ENCODE measurements at places on chromosomes 2 and 18.
A peak's percentile ranks its signal among the peaks of the same experiment; 100 is the strongest.

DNA sequence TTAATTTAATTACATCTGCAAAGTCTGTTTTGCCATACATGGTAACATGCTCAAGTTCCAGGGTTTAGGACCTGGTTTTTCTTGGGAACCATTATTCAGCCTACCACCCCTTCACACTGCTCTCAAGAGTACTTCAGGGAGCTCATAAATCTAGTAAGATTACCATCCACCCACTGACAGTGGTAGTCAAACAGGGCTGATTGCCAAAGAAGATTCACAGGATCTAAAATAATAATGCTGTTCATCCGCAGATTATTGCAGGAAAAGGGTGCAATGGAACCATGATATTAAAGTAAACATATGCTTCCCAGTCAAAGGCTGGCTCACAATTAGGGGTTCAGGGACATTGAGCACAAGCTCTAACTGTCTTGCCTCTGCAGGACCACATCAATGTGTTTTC lies 148.0 kb upstream of the CYRIA start:
- DNase-seq = no peak

GRCh38 chr2:120489023-120489422 lies 143.1 kb downstream of the INHBB start:
- no peak for DNase-seq

DNA sequence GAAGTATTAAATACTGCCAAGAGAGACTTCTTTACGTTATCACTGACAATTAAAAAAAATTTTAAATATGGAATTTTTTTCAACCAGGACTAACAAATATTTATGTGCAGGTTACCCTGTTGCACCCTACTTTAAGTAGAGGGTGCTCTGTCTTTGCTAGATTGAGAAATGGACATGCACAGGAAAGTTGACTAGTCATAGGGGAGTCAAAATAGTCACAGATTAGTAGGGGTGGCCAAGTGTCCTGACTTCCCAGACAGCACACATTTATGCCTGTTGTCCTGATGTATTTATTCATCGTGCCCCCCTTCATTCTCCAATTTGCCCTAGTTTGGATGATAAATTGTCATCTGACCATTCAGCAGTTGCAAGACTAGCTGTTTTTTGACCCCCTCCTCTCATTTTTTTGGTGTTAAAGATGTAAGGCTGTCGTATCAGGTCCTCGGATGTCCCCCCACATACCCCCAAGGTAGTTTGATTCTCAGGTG lies 20.3 kb downstream of the CAB39 start:
- no peak for DNase-seq

GRCh38 chr2:118249531-118249930 lies 161.3 kb downstream of the INSIG2 start:
- no peak for DNase-seq

DNA sequence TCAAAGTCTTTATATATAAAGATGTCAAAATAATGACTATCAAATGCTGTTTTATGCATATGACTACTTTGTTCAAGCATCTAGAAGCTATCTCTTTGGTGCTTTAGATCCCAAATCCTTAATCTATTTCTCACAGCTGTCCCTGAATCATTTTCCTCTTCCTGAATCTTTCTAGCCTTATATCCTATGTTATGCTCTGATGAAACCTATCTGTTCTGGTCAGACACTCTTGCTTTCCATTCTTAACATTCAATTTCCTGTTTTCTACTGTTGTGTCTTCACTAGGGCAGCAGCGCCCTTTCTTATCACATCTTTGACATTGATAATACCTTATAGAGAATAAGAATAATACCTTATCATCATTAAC lies 6.3 kb upstream of the PARD3B start:
- no peak for DNase-seq

DNA sequence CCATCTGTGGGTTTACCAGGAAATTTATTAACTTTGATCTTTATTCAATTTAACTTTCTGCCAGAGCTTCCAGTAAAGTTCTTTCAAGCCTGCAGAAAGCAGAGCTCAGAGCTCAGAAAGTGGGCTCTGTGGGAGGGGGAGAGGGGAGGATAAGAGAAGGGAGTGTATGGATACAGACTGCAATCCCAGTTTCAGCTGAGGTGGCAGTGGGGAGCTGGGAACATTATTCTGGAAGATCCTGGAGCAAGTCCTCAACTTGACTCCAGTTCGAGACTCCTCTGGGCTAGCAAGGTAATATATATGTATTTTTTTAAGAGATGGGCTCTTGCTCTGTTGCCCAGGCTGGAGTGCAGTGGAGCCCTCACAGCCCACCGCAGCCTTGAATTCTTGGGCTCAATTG lies 108.9 kb upstream of the NABP1 start:
- no peak for DNase-seq

DNA sequence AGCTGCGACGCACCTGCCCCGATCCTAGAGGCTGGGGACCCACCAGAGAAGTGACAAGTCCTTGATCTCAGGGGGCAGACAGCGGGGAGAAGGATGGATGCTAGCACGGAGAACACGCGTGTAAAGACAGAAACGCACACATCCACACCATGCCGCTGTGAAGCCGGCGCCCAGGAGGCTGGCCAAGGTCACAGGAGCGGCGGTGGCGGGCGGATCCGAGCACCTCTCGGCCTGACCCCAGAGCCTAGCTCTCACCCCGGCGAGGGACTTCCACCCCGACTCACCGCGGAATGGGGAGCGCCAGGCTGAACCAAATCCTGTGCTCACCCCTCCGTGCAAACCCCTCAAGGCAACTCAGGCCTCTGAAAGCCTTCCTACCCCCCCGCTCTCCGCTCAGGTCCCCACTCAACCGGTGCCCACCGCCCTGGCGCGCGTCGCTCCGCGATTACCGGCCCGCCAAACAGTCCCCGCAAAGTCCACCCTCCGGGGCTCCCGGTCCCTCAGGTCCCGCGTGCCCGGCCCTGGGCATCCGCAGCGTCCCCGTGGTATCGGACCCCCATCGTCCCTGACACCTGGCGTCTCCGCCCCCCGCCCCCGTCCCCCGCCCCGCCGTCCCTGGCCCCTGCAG lies 460 bp upstream of the LRRFIP1 start:
- DNase-seq = peak; percentile 62

- DNase-seq = no peak
Measured at GRCh38 chr2:207371877-207372276, 157.9 kb upstream of the CREB1 start.

GRCh38 chr18:9413576-9413975 lies 61.7 kb upstream of the RALBP1 start:
- DNase-seq = no peak

DNA sequence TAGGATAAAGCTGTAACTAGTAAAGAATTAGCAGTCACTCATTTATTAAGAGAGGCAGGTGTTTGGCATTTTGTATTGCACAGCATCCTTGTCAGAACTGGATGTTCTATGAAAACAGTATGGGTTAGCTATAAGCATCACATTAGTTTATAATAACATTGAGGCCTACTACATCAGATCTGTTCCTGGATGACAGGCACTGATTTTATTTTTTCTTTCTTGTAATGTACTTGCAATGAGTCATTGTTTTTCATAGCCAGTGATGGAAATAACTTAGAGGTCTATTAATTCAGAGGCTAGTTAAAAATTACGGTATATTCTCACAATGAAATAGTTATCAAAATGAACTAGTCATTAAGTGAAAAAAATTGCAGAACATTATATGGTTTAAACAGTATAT lies 13.0 kb upstream of the RMDN2 start:
- DNase-seq = no peak

- no peak for DNase-seq
Measured at GRCh38 chr18:78770139-78770822, 209.3 kb upstream of the SALL3 start.

DNA sequence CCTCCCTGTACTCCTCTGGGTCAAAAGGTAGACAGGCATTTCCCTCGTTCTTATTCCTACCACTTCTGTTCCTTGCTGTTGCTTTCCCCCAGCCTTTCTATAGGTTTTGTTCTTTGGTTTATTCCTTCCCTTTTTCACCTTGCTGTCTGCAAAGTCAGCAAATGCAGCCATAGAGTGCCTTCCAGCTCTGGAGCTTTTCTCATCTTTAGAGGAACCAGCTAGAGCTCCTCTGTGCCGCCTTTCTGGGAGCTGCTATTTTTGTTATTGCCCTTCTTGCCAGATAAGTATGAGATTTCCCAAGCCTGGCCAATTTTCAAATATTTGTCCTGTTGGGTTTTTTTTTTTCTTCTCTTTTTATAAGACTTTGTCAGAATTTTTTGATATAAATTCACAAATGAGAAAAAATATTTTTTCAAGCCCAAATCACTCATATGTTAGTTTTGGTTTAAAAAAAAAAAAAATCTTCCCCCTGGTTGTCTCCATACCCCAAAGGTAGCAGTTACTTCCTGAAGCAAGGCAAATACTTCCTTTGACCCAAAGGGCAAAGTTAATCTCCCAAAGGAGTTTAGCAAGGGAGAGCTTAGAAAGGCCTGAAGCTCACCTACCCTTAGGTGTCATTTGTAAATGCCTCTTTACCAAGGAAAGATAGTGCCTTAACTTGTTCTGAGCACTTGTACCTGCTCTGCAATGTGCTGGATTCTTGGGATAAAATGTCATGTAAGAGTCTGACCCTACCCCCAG lies 5.1 kb upstream of the TTC27 start:
- DNase-seq = no peak

GRCh38 chr2:228983700-228984099 lies 287.4 kb downstream of the PID1 start:
- DNase-seq = no peak

- DNase-seq = no peak
Measured at GRCh38 chr2:6442252-6442985, 423.3 kb downstream of the CMPK2 start.

DNA sequence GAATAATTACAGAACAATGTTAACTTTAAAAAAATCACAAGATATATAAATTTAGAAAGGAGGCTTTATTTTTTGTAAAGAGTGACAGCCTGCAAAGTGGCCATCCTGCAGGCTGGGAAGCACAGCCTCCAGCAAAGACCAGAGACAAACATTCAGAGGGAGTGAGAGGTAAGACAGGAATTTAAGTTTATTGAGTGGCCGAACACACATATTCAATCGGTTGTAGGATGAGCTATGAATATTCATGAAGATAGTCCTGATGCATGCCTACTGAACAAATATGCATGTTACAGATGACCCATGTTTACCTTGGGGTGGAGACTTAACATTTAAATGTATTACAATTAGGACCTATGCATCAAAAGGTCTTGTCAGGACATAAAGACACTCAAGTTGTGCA lies 33.4 kb upstream of the HNRNPA3 start:
- no peak for DNase-seq

DNA sequence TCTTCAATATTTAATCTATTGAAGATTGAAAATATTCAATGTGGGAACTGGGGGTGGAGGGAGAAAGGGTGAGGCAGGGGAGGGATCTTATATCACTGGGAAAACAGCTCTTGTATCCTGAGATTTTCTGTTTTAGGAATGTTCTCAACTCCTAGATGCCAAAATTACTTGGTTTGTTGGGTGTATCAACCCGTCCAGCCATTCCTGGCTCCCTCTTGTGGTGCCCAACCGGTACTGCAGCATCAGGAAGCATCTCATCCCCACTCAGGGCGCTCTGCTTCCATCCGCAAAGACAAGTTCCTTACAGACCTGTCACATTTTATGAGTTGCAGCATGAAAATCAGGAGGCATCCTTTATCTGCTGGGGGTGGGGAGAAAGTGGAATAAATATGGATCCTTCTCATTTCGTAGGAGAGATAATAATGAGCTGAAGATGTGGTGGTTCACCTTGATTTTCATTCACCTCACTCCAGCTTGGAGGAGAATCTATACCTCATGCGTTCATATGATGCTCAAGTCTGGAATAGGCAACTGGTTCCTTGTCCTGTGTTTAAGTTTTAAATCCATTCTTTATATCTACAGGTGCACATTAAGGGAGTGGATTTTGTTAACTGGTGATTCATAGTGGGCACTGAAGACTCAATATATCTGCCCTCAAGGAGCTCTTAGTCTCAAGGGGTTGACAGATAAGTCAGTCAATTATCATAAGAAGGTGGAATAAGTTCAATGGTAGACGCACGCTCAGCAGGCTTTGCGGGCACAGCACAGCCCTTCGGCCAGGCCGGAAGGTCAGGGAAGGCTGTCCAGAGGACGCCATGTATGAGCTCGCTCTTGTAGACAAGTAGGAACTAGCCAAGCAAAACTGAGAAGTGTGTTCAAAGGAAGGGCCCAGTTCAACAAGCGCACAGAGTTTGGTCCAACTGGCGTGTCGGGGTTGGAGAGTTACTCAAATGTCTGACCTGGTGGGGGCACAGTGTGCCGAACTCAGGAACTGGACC lies 127.3 kb downstream of the RNF144A start:
- peak; percentile 83 for DNase-seq

DNA sequence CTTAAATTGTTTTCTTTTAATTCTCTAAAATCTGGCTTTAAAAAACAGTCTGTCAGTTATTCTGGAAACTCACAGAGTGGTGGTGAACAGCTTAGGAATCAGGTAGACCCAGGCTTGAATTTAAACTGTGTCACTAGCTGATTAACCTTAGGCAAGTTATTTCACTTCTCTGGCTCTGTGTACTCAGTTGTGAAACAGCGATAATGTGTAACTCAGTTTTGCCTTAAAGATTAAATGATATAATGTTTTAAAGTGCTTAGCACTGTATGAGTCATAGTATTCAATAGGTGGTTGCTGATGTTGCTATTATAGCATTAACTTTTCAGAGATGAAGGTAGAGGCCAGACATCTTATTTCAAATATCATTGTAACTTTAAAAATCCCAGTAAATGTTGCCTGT lies 40.7 kb downstream of the PKP4 start:
- DNase-seq = no peak

- no peak for DNase-seq
Measured at GRCh38 chr2:78861546-78861945, 164.0 kb upstream of the REG3G start.

All from sciatic nerve (tissue), 2 donors.